GM12891 (cell line): ENCODE measurements at places on chromosomes 12 and 14.

- DNase-seq = no peak
Measured at GRCh38 chr12:80412343-80412953, 31.6 kb upstream of the PTPRQ start.

GRCh38 chr14:104827177-104828055 lies 26.5 kb downstream of the ZBTB42 start:
- peak; percentile 70 for DNase-seq

DNA sequence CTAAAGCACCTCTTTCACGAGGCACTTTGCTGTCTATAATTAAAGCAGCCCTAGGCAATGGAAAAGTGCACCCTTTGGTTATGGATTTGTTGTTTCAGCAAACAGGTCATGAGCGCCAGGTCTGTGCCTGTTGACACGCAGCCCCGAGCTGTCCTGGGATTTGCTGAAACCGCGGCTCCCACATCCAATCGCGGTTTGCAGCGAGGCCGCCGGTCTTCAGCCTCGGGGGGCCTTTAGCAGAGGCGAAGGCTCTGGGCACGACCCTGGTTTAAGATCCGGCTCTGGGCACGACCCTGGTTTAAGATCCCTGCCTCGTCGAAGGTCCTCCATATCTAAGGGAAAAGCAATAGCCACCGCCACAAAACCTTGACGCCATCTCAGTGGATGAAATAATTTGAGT lies 79.2 kb downstream of the GLT1D1 start:
- no peak for DNase-seq

DNA sequence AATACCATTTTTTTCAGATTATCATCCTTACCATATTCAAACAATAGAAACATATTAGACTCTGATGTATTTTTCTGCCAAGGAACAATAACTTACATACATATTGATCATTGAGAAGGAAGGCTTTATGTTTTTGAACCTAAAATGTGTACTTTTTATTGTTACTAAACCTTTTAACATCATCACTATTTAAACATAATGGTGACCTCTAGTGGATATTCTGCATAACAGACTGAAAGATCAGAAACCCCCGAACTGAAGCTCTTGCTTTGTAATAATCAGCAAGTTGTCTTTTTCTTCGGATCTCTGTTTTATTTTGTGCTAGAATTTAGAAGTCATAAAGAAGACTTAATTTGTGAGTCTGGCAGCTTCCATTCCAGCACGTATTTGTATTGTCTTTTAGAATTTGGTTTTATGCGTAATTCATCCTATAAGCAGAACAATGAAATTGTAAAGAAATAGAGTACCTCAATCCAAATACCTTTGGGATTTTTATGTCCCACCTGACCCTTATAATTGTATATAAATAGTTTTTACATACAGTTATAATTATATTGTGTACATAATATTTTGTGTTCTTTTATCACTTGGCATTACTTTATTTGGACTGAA lies 125.9 kb upstream of the ATF1 start:
- no peak for DNase-seq

DNA sequence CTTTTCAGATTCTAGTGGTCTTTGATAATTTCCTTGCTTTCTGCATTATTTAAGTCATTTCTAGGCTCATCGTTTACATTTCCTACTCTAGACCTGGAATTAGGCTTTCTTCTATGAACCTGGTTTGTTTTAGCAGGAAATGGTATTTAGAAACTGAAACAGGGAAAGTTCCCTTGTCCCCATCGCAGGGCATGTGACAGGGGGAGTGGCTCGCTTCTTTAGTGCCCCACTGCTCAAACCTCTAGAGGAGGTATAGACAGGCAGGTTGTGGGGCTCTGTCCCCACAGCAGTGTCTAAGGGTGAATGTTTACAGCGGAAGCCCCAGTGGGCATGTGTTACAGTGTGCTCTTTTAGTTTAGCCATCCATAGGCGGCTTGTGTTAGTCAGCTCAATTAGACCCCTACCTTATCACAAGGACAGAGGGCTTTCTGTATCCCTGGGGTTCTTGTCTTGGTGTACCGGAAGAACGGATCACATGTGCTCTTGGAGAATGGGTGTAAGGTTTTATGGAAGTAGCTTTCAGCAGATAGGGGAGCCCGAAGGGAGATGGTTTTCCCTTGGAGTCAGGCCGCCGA lies 25.0 kb downstream of the IFT81 start:
- DNase-seq = no peak

- no peak for DNase-seq
Measured at GRCh38 chr14:20645481-20645880, 4.0 kb upstream of the OR6S1 start.
